ENCODE measurements at places on chromosomes 3 and 15.

DNA sequence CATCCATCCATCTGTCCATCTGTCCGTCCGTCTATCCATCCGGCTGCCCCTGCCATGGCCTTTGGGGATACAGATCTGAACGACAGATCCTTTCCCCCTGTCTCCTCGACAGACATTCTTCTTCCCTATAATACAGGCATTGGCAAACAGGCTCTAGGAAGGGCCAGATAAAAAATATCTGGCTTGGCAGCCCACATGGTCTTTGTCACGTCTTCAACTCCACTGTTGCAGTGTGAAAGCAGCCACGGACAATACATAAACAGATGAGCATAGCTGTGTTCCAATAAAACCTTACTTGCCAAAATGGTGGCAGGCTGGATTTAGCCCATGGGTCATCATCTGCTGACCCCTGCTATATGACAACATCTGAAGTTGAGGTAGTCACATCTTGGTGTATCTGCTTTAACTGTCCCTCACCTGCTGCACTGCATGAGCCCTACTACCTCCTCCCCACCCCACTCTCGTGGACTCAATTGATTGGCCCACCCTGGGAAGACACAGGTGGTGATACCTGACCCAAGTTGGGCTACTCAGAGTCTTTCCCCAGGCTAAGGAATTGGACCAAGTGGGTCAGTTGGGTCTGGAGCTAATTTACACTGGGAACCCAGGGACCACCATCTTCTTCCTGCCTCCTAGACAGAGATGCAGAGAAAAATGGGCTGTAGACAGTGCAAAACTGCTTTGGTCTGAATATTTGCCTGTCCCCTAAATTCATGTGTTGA lies 128.4 kb upstream of the SMAD3 start:
- DNase-seq, result no peak

- DNase-seq, result no peak
Observed at GRCh38 chr3:152436707-152437590, 168.2 kb downstream of the MBNL1 start.

DNA sequence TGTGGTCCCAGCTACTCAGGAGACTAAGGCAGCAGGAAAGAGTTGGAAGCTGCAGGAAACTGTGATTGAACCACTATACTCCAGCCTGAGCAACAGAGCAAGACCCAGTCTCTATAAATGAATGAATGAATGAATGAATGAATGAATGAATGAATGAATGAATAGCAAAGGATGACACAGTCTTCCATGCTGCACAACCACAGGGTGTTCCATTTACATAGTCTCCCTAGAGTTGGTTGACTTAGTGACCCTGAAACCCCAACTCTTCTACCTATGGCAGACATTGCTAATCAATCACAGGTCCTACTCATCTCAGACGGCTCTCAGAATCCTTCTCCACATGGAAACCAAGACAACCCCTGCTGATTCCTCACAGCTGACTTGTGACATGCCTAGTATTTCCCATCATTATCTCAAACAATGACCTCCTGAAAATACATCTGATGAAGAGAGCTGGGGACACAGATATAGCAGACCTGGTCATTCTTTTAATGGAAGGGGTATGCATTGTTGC lies 2.1 kb downstream of the IQCF5 start:
- DNase-seq, result no peak

GRCh38 chr3:27209617-27210264 lies 159.4 kb downstream of the NEK10 start:
- no peak for DNase-seq

- no peak for DNase-seq
Observed at GRCh38 chr3:122052968-122053367, 2.2 kb upstream of the CD86 start.

DNA sequence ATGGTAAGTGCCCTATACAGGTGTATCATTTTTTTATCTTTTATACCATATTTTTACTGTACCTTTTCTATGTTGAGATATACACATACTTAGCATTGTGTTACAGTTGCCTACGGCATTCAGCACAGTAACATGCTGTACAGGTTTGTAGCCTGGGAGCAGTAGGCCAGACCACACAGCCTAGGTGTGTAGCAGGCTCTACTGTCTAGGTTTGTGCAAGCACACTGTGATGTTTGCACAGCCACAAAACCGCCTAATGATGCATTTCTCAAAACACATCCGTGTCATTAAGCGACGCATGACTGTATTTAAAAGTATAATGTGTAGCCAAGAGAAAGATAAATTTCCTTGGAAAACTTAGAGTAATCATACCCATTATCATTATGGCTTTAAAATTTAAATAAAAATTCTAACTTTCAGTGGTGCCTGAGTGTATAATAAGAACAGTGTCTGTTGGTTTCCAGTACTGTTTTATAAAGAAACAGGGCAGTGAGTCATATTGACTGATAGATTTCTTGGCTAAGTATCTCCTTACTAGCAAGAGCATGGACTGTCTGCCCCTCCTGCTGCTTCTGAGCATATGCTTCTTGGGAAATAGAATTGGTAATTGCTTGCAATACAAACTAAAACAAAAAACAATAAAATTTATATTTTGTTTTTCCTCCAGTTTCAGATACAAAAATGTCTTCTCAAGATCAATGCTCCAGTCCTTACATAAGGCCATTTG lies 18.3 kb downstream of the CALML4 start:
- peak; percentile 89 for DNase-seq

DNA sequence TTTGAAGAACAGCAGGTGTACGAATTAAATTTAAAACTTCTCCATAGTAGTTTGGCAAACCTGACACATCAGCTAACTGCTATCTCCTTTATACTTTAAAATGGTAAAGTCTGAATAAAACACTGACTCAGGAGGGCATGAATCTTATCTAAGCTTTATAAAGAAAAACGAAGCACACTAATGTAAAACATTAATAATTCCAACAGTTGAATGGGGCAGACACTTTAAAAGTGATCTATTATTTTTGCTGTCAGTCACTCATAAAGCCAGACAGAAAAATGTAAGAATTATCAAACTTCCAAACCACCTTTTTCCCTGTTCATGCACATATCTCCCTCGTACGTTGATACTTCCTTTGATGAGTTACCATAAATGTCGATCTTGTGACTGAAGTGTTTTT lies 2.6 kb downstream of the ARF4 start:
- DNase-seq, result no peak

- no peak for DNase-seq
Observed at GRCh38 chr3:42526616-42527367, 24.3 kb downstream of the VIPR1 start.
